Osteoblast (primary cell): ENCODE measurements at places on chromosomes 5 and 9. TPM values are rescaled to one million over a fixed set of nuclear protein-coding genes. Genes with fewer than 3 reads are reported as not detected.

LRSAM1 gene
- total RNA-seq: 12.3 and 13.0 TPM in 2 replicates

ZNF618 gene
- total RNA-seq: 10.1 and 13.6 TPM in 2 replicates

SNCAIP gene
- total RNA-seq: 6.2 and 8.0 TPM in 2 replicates

SIT1 gene
- total RNA-seq: 0.36 TPM in 1 of 2 replicates, not detected in the other

ITK gene
- total RNA-seq: under 0.01 TPM in 1 of 2 replicates, not detected in the other

SLC6A18 gene
- not detected in 2 replicates for total RNA-seq

PCDHA1 gene
- total RNA-seq: not detected in 2 replicates

SPINK6 gene
- total RNA-seq: not detected in 2 replicates

PCDHGA2 gene
- 2.7 and 2.9 TPM in 2 replicates for total RNA-seq

GMCL2 gene
- total RNA-seq: not detected in 2 replicates

CHSY3 gene
- total RNA-seq: 12.3 and 12.4 TPM in 2 replicates

SPATA31A7 gene
- total RNA-seq: not detected in 2 replicates

DND1 gene
- total RNA-seq: 0.59 TPM in 1 of 2 replicates, not detected in the other

PCDHB8 gene
- 0.36 and 0.88 TPM in 2 replicates for total RNA-seq

ADAMTSL2 gene
- under 0.01 and 0.29 TPM in 2 replicates for total RNA-seq

ANKRD20A1 gene
- not detected in 2 replicates for total RNA-seq

FBXO4 gene
- total RNA-seq: 14.5 and 16.2 TPM in 2 replicates

GRIA1 gene
- 0.29 and 1.1 TPM in 2 replicates for total RNA-seq

ALDH1A1 gene
- 0.29 and 0.36 TPM in 2 replicates for total RNA-seq

EXOSC2 gene
- total RNA-seq: 18.6 and 22.1 TPM in 2 replicates

CDC23 gene
- total RNA-seq: 25.6 and 28.6 TPM in 2 replicates

CTXN3 gene
- not detected in 2 replicates for total RNA-seq

SLC4A9 gene
- not detected in 2 replicates for total RNA-seq

BOD1 gene
- total RNA-seq: 90.5 and 91.6 TPM in 2 replicates

MACIR gene
- 8.0 and 10.3 TPM in 2 replicates for total RNA-seq

AGXT2 gene
- not detected in 2 replicates for total RNA-seq

TTC23L gene
- 0.29 TPM in 1 of 2 replicates, not detected in the other for total RNA-seq

WHRN gene
- 2.2 and 2.7 TPM in 2 replicates for total RNA-seq

SHISAL2B gene
- not detected in 2 replicates for total RNA-seq

MYORG gene
- 0.36 and 0.88 TPM in 2 replicates for total RNA-seq

FANCC gene
- total RNA-seq: 4.7 and 5.4 TPM in 2 replicates

FAM221B gene
- not detected in 2 replicates for total RNA-seq

GPRIN1 gene
- 1.8 TPM in 2 replicates for total RNA-seq

DNAJC21 gene
- 31.5 and 32.2 TPM in 2 replicates for total RNA-seq

SUSD3 gene
- 0.36 and 0.88 TPM in 2 replicates for total RNA-seq

ECPAS gene
- 116 and 117 TPM in 2 replicates for total RNA-seq

KCTD16 gene
- 1.5 and 3.6 TPM in 2 replicates for total RNA-seq

C7 gene
- total RNA-seq: 0.36 and 0.88 TPM in 2 replicates

PCDHGA7 gene
- 6.5 TPM in 2 replicates for total RNA-seq

PCDHGB4 gene
- total RNA-seq: 14.1 and 15.9 TPM in 2 replicates

RC3H2 gene
- 49.2 and 52.5 TPM in 2 replicates for total RNA-seq

RAD17 gene
- total RNA-seq: 26.8 and 30.6 TPM in 2 replicates

SOX30 gene
- under 0.01 TPM in 2 replicates for total RNA-seq

TMEM232 gene
- total RNA-seq: 1.4 and 2.7 TPM in 2 replicates

DNAI1 gene
- total RNA-seq: 47.4 TPM in 1 of 2 replicates, not detected in the other

AOPEP gene
- 109 and 131 TPM in 2 replicates for total RNA-seq

OR13C8 gene
- not detected in 2 replicates for total RNA-seq

ECSCR gene
- total RNA-seq: 0.36 TPM in 1 of 2 replicates, not detected in the other

SOHLH1 gene
- total RNA-seq: not detected in 2 replicates

SPATA31D4 gene
- total RNA-seq: not detected in 2 replicates

GDA gene
- not detected in 2 replicates for total RNA-seq

NIPSNAP3A gene
- 42.7 and 43.9 TPM in 2 replicates for total RNA-seq

TRPM3 gene
- total RNA-seq: 0.72 and 1.2 TPM in 2 replicates

INSL4 gene
- not detected in 2 replicates for total RNA-seq

C5orf58 gene
- not detected in 2 replicates for total RNA-seq
